ENCODE measurements at places on chromosomes 12 and 14.
A peak's percentile ranks its signal among the peaks of the same experiment; 100 is the strongest.

- DNase-seq = no peak
Measured at GRCh38 chr12:77116277-77116676, 50.9 kb upstream of the E2F7 start.

- DNase-seq = no peak
Measured at GRCh38 chr12:96570579-96570978, 81.2 kb downstream of the CFAP54 start.

DNA sequence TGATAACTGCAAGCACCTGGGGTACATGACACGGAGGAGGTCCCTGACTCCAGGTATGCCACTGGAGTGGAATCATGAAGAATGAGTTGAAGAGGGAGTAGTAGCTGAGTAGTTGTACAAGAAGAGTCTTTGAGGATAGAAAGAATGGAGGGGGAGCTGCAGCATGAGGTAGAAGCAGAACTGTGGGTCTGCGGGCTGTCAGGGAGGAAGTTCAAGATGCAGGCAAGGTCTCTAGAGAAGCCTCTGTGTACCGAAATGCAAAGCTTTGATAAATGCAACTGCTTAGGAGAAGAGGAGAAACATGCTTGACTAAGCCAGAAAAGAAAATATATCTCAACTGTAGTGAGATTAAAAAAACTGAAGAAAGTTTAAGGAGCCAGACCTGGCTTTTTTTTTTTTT lies 91.5 kb downstream of the CPNE8 start:
- no peak for DNase-seq

DNA sequence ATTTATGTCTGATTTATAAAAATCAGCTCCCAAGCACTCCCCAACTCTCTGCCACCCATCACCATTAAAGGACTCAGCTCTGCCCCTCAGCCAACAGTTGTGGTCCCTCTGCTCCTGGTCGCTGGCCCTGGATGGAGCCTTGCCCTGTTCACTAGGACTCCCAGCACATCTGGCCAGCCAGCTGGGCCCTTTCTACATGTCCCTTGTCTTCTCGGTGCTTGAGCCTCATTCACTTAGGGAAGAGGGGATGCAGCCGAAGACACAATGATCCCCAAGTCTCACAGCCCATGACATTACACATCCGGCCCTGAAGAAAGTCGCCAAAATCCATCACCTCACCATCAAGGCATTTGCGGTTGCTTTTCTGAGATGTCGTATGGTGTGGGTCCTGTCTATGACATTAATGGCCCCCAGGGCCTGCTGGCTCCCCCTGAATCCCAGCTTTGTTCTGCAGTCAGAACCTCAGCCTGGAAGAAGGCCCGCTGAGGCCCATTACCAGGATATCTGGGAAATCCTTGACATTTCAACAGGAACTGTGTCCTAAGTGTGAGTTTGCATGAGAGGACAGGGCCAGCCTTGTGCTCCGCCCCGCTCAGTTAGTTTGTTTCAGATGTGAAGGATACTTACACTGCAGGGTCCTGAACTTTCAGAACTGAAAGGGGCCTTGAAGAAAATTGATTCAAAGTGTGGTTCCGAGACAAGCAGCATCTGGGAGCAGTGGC lies 19.1 kb downstream of the TSPAN11 start:
- DNase-seq = no peak

GRCh38 chr14:57578801-57579200 lies 85.1 kb upstream of the CCDC198 start:
- peak; percentile 2 for DNase-seq

DNA sequence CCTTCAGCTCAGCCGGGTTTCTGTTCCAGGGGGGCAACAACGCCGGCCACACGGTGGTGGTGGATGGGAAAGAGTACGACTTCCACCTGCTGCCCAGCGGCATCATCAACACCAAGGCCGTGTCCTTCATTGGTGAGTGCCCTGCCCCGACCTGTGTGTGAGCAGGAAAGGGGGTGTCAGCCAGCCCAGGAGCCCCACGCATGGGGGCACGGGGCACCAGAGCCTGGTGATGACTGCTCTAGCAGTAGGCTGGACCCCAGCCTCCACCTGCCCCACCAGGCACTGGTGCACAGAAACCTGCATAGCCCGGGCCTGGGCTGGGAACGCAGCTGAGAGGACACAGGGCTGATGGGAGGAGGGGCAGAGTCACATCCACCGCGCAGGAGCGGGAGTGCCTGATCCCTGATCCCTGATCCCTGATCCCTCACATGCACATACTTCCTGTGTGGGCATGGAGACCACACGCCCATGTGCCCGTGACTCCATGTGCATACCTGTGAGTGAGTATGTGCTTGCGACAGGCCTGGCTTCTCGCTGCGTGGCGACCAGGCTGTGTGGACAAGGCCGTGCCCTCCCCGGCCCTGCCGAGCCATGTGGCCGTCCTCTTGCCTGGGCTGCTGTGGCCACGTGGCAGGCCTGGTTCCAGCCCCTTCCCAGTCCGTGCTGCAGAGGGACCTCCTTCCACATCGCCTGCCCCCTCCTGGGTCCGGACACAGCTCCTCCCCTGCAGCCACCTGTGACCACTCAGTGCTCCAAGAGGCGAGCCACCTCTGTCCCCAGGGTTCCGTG lies 11.2 kb downstream of the ADSS1 start:
- DNase-seq = no peak

DNA sequence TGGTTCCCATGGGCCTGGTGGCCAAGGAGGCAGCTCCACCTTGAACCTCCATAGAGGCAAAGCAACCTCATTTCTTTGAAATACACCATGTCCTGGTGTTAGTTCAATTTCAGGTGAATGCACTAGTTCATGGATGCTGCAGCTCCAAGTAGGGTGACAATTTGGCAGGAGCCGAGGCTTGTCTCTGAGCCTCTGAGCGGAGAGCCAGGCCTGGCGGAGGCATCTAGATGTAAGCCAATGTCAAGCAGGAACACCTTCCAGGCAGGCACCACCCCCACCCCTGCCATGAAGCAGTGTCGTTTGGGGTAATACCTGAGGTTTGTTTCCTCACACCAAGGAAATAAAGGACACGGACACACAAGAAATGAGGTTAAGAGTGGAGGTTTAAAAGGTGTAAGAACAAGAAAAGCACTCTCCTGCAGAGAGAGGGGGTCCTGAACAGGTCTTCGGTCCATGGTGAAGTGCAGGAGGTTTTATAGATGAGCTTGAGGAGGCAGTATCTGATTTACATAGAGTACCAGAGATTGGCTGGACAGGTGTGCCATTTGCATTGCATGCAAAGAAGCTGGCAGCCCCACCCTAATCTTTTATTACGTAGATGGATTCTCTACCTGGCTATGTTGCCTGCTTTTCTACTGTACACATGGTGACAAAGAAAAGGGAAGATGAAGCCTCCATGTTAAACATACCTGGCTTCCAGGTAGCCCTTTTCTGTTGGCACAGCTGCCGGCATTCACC lies 60.3 kb downstream of the RIN3 start:
- DNase-seq = no peak

- DNase-seq = no peak
Measured at GRCh38 chr14:56826214-56826613, 15.9 kb upstream of the OTX2 start.

DNA sequence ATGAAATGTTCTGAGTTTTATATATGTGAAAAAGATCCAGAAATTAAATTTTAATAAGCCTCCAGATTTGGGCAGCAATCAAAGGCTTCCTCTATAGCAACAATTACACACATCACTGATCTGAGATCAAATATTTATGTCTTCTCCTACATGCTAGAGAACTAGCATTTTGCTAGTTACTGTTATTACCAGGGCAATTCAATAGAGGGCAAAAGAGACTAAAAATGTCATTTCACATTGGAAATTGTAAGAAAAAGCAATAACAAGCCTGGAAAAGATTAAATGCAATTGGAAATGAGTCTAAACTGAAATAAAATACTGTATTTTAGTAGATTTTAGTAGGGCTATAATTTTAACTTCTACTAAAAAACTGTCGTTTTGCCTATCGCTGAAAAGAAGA lies 32.6 kb upstream of the ANO6 start:
- DNase-seq = peak; percentile 13

GRCh38 chr12:63849641-63850040 lies 5.1 kb downstream of the SRGAP1 start:
- no peak for DNase-seq

GRCh38 chr12:89789862-89790261 lies 81.2 kb upstream of the ATP2B1 start:
- DNase-seq = peak; percentile 40

DNA sequence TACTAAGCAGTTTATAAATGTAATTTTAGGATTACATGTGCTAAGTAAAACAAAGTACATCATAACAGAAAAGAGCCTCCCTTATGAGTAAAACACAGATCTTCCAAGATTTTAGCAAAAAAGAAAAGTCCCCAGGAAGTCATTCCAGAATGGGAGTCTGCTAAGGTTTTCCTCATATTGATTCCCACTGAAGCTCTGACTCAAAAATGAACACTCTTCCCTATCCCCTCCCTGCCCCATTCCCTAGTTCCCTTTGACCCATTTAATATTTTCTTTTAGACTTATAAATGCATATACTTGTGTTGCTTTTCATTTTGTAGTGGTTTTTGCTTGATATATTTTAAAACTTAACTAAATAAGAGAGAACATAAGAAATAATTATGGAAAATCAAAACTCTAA lies 40.1 kb downstream of the PTGER2 start:
- peak; percentile 46 for DNase-seq

GRCh38 chr14:100141098-100141497 lies 18.3 kb downstream of the DEGS2 start:
- no peak for DNase-seq

DNA sequence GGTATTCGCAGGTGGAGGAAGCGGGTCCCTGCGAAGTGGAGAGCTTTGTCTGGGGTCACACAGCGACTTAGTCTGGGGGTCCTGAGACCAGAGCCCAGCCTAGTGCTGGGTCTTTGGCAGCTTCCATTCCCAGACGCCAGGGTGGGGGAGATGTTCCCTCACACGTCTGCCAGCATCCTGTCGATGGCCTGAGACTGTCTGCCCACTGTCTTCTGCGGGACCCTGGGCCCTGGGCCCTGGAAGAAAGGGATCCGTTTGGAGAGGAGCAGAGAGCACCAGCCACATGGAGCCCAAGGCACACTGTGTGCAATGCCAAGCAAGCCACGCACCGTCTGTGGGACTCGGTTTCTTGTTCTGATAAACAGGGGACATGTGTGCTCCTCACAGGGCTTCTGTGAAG lies 197.2 kb downstream of the KIF26A start:
- no peak for DNase-seq

DNA sequence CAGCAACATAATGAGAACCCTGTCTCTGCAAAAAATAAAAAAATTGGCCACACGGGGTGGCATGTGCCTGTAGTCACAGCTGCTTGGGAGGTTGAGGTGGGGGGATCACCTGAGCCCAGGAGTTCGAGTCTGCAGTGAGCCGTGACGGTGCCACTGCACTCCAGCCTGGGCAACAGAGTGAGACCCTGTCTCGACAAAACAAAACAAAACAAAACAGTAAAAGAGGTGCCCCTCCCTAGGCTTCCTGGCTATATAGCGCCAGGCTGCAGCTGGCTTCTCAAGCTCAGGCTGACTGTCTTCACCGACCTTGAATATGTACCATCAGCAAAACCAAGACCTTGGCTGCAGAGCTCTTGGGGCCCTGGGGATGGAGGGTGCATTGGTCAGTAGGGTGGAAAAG lies 29.4 kb downstream of the TSPAN9 start:
- DNase-seq = no peak

GRCh38 chr12:42730291-42730690 lies 140.7 kb upstream of the PRICKLE1 start:
- DNase-seq = peak; percentile 36

- DNase-seq = peak; percentile 59
Measured at GRCh38 chr12:47017901-47018475, 61.4 kb upstream of the PCED1B start.

GRCh38 chr12:30820406-30820946 lies 65.7 kb upstream of the CAPRIN2 start:
- DNase-seq = no peak

GRCh38 chr14:102822311-102822863 lies 45.1 kb downstream of the TRAF3 start:
- peak; percentile 32 for DNase-seq

GRCh38 chr14:71290960-71291466 lies 383.8 kb downstream of the PCNX1 start:
- DNase-seq = peak; percentile 88

DNA sequence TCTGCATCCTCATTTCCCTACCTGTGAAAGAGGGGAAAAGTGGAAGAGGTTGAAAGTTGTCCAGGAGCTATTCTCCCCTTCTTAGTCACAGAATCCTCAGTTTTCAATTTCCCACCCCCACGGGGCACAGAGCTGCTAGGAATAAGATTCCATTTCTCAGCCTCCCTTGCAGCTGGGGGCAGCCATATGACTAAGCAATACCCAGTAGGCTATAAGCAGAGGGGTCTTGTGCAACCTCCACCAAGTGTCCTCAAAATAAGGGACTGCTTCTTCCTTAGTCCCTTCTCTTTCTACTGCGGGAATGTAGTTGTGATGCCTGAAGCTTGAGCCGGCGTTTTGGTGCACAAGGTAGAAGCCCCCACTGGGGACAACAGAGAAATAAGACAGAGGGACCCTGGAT lies 40.9 kb downstream of the VWF start:
- peak; percentile 77 for DNase-seq

DNA sequence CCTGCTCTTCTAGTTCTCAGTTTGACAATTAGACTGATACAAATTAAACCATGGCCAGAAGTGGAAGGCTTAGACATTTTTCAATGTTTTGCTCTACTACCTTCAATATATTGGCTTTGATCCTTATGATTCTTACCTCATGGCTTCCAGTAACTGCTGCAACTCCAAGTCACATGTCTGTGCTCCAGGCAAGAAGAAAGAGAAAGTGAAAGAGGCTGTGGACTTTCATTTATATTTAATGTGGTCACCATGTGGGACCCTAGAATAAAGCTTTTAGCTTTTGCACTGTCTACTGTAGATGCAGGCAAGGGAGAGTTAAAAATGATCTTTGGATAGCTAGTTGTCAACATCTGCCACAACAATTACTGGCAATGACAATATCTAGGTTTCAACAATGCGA lies 214.3 kb upstream of the PDE3A start:
- no peak for DNase-seq
